ENCODE measurements at places on chromosomes 5 and 9.

GRCh38 chr5:180555168-180555921 is 36.0 kb downstream of the SCGB3A1 start:
- DNase-seq, result no peak

GRCh38 chr5:81650987-81651386 is 99.9 kb downstream of the SSBP2 start:
- no peak for DNase-seq

- DNase-seq, result no peak
Measured at GRCh38 chr5:172160506-172160905, 27.5 kb downstream of the STK10 start.

GRCh38 chr5:58486290-58486689 is 4.9 kb upstream of the GAPT start:
- no peak for DNase-seq

- no peak for DNase-seq
Measured at GRCh38 chr5:53601570-53601969, 41.1 kb downstream of the NDUFS4 start.

DNA sequence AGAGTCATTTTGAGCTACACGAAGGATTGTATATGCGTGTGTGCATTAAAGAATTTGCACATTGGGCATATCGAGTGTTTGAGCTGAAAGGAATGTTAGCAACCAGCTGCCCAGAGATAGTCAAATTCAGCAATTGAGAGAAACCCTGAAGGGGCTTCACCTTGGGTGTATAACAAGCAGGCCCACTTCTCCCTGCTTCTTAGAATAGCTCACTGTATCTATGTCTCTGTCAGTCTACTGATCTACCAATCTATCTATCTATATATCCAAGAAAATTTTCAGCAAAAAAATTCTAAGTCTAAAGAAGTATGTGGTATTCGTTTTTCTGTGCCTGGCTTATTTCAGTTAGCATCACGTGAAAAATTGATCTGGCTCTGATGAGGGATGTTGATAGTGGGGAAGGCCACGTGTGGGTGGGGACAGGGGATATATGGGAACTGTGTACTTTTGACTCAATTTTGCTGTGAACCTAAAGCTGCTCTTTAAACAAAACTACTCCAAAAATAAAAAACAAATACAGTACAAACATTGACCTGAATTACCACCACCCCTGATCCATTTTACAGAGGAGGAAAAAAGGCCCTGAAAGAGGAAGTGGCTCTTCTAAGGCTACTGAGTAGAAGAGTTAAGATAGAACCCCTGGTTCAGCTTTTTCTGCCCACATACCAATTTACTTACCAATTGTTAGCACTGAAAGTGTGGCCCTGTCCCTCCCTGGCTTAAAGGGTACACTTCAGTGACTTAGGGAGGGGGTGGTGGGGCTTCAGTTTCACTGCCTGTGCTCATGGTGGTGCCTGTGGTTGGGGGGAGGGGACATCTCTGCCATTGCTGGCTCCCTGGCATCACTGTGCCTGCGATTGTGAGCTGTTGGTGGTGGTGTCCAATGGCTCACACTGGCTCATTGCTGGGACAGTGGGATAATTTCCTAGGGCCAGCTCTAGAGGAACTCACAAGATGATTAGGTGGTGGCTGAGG is 141.8 kb downstream of the DOCK2 start:
- no peak for DNase-seq

DNA sequence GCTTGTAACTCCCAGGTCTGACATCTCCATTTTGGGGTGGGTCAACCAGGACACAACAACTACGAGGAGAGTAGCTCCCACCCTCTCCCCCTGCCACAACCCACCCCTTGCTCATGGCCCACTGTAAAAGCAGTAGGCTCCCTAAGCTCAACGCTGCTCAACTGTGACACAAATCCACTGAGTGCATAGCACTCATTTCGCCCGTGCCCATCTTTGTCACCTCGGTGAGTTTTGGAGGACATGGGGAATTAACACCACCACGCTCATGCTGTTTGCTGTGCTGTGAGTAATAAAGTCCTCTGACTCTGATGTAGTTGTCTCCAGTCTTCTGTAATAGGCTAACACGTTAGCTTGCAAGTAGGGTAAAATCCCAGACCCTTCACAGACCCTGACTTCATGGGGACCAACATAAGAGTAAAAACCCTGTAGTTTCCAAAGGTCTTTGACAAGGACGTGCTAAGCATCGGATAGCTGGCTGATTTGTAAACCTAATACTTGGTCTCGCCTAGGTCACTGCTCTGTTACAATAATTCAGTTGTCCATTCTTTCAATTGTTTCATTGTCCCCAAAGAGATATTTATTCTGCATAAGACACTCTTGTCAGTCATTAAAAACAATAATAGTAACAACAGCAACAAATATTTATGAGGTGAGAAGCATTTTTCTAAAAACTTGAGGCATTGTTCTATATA is 7.7 kb downstream of the PLGRKT start:
- no peak for DNase-seq

- DNase-seq, result peak; percentile 47
Measured at GRCh38 chr9:75088646-75089372, 495 bp downstream of the OSTF1 start.

- no peak for DNase-seq
Measured at GRCh38 chr9:32906213-32906612, 95.2 kb downstream of the APTX start.

DNA sequence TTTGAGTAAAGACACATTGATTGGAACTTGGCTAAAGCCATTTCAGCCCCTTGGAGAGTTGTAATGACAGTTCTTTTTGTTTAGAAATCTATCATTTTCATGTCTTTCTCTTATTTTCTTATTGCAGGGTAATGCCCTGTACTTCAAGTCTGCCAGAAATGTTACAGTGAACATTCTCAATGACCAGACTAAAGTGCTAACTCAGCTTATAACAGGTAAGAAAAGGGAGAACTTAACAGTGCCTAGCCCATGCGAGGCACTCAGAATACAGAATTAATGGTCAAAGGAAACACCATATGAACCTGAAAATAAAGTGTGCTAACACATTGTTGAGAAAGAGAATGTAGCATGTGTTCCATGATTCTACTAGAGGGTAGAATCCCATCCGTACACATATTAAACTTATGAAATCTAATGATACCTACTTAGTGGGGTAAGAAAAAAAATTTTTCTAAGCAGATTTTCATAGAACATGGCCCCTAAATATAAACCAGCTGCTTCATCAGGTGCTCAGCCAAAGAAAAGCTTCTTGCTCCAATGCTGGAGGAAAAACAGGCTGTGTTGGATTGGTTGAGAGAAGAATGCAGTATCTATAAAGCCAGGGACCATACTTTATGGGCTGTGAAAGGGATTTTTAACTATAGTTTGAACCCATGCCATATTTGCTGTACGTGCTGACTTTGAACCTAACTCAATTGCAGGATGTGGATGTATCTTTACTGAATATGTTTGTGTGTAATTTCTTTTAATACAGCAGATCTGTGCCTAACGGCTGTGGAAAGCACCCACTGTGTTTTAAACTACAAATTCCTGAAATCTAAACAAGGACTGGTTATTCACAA is 260.8 kb upstream of the PPP1R2B start:
- no peak for DNase-seq

DNA sequence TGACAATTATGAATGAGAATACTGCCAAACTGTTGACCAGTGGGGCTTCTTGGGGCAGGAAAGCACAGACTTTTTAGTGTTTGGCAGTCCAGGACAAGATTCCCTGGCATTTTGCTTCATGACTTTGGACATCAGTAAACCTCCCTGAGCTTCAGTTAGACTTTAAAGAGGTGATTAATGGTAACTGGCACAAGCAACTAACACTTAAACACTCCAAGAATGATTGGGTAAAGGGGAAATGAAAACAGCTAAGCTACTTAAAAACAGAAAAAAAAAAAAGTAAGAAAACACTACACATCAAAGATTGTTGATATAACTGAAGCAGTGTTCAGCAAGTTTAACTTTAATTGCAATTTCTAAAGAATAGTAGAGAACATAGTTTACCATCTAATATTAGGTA is 13.4 kb downstream of the PAIP1 start:
- DNase-seq, result peak; percentile 2

GRCh38 chr9:72474676-72475075 is 46.7 kb upstream of the TMC1 start:
- no peak for DNase-seq

DNA sequence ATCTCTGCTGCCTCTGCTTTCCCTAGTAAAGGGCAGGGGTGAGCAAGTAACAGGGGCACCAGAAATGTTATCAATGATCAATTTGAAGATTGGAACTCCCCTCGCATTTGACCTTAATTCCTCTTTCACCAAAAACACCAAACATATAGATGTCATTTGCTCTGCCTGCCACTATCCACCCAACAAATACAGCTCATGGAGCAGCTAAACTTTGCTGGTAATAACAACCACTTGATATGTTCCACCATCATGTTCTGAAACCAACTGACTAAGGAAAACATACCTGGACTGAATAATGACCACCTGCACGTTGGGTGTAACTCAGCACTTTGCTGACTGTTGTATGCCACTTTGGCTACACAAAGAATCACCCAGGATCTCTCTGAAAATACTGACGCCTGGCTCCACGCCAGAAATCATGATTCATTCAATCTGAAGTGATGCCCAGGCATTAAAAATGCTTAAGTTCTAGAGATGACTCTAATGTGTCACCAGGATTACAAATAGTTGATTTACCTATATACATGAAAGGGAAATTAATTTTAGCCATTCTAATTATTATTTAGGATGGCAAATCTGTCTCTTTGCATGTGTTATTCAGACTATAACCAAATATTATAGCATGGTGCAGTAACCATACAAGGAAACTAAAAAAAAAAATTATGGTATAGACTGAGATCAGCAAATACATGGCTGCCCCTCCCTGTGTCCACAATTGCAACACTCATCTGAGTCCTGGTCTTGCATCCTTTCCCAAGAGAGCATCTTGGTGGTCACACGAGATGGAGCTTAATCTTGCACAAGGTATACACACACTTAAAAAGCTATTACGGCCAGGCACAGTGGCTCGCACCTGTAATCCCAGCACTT is 43.1 kb upstream of the TTC39B start:
- DNase-seq, result no peak

DNA sequence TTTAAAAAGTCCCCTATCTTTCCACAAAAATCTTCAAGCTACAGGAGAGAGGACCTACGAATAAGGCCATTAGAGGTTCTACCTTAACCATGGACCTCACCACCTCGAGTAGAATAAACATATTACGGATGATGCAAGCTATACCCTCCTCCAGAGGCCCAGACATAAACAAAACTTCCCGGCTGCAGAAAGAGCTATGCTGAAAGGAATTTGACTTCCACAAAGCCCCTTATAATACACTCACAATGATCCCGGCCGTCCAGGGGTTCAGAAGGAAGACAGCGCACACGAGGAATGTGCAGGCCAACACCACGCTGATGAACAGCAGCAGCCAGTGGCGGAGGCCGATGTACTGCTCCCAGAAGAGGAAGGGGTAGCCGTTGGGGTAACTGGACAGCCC is 59.0 kb downstream of the PTCH1 start:
- no peak for DNase-seq

- DNase-seq, result no peak
Measured at GRCh38 chr5:154830219-154830595, 20.2 kb downstream of the FAXDC2 start.

DNA sequence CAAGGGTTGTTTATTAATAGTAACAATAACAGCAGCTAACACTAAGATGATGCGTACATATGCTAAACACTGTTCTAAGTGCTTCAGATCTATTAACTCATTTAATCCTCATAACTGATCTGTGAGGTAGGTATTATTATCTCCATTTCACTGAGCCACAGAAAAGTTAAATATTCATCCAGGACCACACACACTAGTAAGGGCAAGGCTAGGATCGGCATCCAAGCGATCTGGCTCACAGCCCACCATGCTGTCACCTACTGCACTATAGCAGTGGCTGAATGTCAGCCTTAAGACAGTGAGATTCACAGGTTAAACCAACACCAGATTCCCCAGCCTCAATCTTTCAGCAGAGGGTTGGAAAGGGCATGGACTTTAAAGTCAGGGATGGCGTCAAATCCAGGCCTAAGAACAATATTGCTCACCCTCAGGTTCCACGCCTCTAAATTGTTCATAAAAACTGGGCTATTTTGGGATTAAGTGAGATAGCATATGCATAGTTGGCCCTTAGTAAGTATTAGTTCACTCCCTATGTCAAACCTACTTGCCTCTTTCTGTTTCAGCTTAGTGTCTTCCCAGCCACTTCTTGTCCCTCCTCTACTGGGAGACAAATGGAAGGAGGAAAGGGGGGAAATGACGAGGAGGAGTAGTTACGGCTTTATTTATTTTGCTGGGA is 150.8 kb downstream of the MAPKAP1 start:
- DNase-seq, result no peak

DNA sequence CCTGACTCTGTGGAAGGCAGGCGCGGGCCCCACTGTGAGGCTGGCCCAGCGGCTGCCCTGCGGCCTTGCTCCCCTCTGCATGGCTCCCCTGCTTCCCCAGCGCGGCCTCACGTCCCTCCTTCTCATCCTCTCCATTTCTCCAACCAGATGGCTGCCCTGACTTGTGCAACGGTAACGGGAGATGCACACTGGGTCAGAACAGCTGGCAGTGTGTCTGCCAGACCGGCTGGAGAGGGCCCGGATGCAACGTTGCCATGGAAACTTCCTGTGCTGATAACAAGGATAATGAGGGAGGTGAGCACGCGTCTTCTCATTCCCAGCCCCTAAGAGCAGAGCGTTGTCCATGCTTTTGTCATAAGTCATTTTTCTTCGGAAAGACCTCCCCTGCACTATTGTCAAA is 129.0 kb upstream of the WWC1 start:
- DNase-seq, result no peak
